ENCODE measurements at places on chromosomes 4 and X.

GRCh38 chr4:5638976-5639375, 69.4 kb downstream of the EVC2 start:
- no peak for DNase-seq

DNA sequence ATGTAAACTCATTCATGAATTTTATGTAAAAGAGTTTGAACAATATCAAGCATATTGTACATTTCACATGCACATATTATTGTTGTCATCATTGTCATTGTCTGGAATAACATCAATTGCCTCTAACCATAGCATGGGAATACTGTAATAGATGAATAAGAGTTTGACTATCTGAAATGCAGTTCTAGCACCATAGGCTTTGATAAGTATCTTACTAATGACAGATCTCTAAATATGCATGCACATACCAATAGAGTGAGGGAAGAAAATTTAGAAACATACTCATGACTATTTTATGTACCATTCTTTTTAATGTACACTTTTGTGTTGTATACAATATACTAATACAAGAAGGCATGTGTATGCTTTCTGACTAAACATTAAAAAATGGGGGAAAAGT, 161.6 kb upstream of the SPRY1 start:
- DNase-seq: no peak

DNA sequence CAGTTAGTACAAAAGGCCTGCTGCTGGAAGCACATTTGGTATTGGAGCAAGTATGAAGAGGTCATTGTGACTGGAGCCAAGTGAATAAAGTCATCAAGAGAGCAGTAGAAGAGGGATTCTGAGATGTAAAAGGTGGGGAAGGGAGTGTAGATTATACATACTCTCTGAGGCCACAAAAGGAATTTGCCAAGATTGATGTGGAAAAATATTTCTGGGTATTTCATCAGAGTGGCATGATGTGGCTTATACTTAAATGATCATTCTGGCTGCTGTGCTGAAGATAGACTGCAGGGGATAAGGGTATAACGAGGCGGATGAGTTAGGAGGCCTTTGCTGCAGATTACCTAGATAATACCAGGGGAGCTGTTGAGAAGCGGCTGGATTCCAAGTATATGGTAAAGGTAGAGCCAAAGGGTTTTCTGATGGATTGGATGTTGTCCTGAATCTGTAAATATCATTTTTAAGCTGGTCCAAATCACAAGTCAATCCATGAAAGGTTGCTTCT, 231.8 kb upstream of the AGA start:
- DNase-seq: no peak

- no peak for DNase-seq
These were observed 678.4 kb upstream of the DIAPH2 start for GRCh38 chrX:96006281-96006680.

GRCh38 chrX:132367984-132368383, 120.9 kb downstream of the MBNL3 start:
- no peak for DNase-seq

- peak; percentile 37 for DNase-seq
These were observed 146.2 kb upstream of the SCML1 start for GRCh38 chrX:17590892-17591740.

- DNase-seq: peak; percentile 35
These were observed at the start of gene STS for GRCh38 chrX:7147413-7147977. Gene STS (plus strand): TSS chrX:7147712. CDS start chrX:7253200, 105,488 bp downstream.

DNA sequence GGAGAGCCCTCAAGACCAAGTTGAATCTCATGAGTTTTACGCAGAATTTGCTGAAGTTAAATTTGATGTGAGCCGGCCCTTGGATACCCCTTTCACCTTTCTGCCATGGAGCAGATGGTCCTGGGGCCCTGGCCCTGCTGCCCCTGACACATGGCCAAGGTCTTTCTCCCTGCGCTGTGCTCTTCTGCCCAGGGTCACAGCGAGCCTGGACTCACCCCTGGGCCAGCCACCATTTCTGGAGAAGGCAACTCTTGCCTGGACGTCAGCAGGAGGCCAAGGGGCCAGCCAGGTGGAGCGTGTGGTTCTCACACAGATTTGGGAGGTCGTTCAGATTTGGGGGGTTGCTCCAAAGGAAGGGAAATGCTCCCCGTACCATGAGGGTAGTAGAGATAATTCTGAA, 30.0 kb downstream of the PCGF3 start:
- DNase-seq: no peak

DNA sequence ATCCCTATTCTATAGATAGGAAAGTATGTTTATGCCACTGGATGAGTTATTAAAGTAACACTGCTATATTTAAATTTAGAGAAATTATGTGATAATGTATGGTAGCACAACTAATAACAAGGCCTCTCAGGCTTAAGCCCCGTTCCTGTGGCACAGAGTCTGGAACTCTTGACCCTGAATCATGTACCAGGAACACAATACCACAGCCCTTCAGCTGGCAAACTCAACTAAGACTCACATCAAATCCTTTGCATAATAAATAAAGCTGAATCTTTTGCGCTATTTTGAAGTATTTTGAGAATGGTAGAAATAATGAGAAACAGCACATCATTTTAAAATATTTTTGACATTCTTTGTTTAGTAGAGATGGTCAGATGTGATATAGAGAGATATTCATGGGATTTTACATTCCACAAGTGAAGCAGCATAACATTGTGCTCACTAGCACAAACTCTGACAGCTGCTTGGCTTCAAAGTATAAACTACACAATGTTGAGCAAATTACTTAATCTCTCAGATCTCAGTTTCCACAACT, 478.4 kb upstream of the FAM241A start:
- DNase-seq: no peak

DNA sequence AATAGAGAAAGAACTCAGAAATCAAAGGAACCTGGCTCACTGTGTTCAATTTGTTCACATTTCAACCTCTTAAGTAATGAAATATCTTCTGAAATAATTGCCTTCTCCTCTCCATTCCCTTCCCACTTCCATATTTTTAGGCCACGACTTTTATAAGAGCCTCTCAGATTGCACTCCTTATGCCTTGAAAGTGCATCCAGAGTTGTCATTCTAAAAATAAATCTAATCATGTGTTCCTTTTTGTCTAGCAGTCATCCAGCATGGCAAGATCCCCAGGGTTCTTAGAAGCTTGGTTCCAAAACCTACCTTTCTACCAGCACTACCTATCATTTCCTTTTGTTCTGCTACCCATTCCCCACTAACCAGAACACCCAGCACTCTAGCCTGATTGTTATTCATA, 42.4 kb upstream of the RPA4 start:
- DNase-seq: no peak

GRCh38 chr4:89469516-89469915, 161.9 kb upstream of the GPRIN3 start:
- DNase-seq: no peak

GRCh38 chr4:67103001-67103747, 442.1 kb downstream of the CENPC start:
- no peak for DNase-seq

GRCh38 chr4:55312489-55313101, 33.4 kb upstream of the SRD5A3 start:
- peak; percentile 36 for DNase-seq

- peak; percentile 37 for DNase-seq
These were observed 76.0 kb downstream of the SPIN4 start for GRCh38 chrX:63275127-63275526.

DNA sequence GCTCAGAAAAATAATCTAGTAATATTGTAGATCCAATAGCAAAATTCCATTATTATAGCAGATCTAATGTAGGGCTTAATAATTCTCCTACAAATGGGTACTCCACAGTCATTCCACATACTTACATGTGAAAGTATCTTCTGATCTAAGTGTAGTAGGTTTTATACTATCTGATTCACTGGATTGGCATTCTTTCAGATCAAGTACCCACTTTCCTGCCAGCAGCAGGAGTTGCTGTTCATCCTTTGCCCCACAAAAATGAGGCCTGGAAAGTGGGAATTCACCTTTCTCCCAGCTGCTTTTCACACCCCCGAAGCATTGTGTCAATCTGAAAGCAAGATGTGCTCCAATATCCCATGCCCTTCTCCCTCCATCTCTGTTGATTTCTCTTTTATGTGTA, 77.1 kb upstream of the RXFP1 start:
- no peak for DNase-seq

GRCh38 chrX:72309297-72310071, 3.8 kb upstream of the CITED1 start:
- DNase-seq: no peak

DNA sequence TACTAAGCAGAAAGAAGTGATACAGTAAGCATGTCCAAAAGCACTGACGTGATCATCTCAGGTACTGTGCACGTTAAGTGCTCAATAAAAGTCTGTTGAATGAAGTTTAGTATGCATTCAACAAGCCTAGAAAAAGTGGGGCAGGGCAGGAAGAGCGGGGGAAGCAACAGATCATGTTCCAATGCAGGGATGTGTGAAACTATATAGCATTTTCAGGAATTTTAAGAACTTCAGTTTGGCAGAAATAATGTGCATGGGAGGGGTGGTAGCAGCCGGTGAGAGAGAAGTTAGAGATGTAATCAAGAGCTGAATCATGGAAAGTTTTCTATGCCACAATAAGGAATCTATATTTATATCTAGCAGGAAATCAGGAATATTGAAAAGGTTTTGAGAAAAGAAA, 19.2 kb upstream of the CCNA2 start:
- no peak for DNase-seq

GRCh38 chrX:135625995-135626394, 87.4 kb upstream of the CT45A1 start:
- no peak for DNase-seq
